Suppressor macrophage treated with lipopolysaccharide for 1 hour (primary cell): ENCODE measurements at places on chromosomes 12 and 14.

GRCh38 chr12:110794623-110795280, 52.0 kb upstream of the CCDC63 start:
- DNase-seq, result no peak

GRCh38 chr14:103141117-103141796, 18.0 kb downstream of the TNFAIP2 start:
- peak; percentile 73 for DNase-seq

- DNase-seq, result no peak
These were observed 2.2 kb upstream of the KRT80 start for GRCh38 chr12:52193991-52194390.

DNA sequence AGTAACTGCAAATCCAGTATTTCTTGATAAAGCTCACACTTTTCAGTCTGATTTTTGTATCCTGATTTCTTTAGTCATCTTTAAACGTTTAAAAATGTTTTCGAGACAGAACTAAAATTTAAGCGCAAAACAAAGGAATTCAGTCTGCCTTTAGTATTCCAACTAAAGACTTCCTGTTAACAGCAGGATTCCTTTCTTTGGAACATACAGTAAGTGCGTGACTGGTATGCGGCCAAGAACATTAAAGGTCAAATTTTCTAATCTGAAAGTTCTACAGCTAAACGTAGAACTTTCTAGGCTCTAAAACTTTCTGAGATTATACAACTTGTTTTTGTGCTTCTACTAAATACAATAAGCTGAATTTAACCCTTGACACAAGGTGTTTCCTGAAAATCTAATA, 9.9 kb downstream of the SAV1 start:
- no peak for DNase-seq

DNA sequence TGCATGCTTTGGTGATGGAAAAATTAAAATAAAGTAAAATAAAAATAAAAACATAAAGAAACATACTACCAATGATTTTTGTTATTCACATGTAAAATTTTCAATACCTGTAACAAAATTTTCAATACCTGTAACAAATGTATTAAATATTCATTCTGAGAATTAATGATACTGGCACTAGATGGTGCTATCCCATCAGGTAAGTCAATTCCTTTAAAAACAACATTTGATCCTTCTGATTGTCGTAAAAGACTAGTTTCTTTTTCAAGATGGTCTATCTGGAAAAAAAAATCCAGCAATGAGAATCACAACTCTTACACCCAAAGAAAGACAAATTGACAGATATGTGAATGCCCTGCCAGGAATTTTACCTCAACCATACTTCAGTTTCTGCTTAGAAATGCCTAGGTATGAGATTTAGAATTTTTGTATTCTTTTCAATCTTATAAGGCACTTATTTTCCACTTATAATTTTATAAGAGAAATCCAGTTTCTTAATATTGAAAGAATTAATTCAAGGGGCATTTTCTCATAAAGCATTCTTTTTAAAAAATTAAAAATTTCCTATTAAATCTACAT, 30.7 kb downstream of the CEP290 start:
- peak; percentile 29 for DNase-seq

DNA sequence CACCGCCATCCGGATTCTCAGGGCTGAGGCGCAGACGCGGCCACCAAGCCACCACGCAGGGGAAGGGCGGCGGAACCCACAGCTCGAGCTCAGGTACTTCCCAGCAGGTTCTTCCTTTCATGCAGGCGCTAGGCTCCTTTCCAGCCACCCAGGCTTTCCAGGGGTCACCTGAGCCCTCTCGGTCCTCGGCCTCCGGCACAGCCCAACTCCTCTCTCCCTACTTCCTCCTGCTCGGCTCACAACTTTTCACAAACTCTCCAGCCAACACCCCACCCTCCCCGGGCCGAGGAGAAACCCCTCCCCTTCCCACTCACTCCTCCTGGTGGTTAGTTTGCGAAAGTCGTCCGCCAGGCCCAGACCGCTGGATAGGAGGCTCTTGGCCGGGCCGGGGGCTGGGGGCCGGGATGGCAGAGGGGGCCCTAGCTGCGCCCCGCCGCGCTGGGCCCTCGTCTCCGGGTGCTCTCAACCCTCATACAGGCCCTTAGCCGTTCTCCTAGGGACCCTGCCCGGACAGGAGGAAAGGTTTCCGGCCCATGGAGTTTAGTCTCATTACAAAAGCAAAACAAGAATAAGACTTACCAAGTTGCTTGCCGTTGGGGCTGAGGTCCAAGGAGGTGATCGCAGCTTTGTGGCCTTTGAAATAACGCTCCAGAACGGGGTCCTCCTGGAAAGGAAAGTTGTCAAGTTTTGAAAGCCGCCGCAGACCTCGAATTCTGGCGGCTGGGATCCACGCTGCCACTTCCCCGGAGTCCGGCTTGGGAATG, at the start of gene GALNT4:
Gene GALNT4, minus strand, starts transcription at position 256 of the 764 bp plus-strand sequence. Its CDS starts 247 bp downstream, at position 9.
- peak; percentile 94 for DNase-seq

DNA sequence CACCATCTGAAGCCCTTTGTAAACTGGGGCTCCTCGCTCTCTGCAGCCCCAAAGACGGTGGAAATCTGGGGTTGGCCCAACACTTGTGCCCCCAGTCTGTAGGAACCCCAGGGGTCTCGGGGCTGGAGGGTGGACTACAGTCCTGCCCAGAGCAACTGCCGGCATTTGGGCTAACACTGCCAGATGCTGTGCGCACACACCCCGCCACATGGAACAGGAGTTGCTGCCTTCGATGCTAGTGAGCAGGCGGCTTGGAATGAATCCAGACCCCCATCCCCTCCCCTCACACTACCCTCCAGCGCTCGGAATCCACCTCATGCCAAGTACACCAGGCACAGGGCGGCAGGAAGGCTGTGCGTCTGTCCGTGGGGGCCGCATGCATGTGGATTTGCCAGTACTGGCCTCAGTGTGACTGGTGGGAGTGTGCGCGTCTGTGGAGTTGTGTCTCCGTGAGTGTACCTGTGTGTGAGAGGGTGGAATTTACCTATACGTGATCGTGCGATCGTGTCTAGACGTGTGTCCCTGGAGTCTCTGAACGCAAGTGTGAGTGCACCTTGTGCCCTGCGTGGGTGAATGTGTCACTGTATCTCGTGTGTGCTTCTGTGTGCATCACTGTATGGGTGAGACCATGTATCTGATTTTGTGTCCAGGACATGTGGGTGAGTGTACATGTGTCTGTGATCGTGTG, 5.1 kb downstream of the LHX5 start:
- no peak for DNase-seq

DNA sequence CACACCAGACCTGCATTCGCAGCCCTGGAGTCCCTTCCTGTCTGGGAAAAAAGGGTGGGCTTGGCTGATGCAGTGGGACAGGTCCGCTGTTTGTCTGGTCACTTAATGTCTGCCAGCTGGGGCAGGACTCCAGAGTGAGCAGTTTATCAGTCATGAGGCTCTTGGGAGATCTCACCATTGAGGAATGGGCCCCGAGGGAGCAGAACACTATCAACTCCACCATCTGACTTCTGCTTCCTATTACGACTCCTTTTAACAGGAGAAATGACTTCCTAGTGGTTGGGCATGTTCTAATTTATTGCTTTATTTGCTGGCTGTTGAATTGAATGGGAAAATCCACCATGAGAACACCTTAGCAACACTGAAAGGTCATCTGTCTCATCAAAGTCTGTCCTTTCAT, 182.5 kb upstream of the RASSF8 start:
- no peak for DNase-seq
